Activated CD8-positive, alpha-beta memory T cell treated with anti-CD3 and anti-CD28 coated beads for 4 hours (primary cell): ENCODE measurements at places on chromosomes 16 and 17.

DNA sequence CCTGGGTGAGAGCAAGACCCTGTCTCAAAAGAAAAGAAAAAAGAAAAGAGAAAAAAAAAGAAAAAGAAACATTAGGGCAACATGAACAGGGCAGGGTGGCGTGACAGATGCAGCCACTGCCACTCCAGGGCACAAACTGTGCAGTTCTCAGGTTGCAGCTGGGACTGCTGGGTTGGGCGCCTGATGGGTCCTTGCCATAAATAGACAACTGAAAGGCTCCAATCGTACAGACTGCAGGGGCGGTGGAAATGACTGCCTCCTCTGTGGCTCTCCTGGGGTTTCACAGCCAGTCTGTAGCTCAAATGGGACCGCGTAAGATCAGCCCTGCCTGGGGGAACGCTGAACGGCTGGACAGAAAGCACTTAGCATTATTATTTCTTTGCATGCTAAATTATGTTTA lies 130.7 kb downstream of the CPPED1 start:
- DNase-seq: no peak

DNA sequence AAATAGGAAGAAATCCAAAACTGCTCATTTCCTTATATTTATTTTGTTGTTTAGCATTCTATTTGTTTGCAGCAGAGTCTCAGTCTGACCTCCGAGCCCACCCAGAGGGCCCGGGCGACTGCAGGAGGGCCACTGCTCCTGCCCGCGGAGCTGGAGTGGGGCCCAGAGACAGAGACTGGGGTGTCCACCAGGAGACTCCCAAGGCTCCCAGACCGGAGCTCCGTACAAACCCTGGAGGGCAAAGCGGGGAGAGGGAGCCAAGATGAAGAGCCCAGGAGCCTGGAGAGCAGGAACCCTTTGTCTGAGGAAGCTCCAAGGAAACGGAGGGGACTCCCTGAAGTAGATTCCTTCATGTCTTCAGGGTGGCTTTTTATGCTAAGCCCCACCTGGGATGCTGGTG lies 57.9 kb downstream of the AXIN2 start:
- DNase-seq: no peak

DNA sequence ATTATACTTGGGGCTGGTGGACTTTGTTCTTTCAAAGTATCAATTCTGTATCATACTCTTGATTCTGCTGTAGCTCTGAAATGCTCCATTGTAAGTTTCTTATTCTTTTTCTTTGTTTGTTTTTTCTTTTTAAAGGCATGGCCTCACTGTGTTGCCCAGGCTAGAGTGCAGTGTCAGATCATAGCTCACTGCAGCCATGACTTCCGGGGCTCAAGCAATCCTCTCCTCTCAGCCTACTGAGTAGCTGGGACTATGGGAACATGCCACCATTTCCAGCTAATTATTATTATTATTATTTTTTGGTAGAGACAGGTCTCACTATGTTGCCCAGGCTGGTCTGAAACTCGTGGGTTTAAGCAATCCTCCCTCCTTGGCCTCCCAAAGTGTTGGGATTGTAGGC lies 38.9 kb upstream of the METTL9 start:
- no peak for DNase-seq

DNA sequence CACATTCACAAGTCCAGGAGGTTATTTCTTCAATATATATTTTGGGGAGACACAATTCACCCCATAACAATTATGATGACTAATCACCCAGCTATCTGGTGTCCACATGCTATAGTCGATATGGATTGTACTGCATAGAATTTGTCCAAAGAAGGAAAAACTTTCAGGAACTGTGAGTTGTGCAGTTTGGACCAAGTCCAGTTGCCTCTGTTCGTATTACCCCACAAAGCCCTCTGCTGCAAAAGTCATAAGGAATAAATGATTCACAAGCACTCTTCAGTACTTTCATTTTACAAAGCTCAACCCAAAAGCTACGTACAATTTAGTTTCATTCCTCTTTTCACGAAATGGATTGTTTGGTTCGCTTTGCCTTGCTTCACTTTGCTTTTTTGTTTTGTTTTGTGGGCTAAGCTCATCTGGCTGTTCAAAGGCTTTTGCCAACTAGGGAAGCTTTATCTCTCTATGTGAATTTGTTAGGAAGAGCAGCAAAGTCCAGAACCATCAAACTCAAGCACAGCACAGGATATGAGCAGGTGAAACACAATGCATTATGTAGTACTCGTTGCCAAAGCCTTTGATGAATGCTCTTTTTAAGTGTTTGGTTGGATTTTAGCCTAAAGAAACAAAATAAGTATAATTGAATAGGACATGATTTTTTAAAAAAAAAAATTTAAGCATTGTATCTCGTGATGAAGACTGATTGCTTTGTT lies 98.6 kb downstream of the ZNF18 start:
- no peak for DNase-seq

GRCh38 chr16:84339311-84339710 lies 29.0 kb upstream of the ATP2C2 start:
- DNase-seq: no peak

GRCh38 chr16:64343061-64343819 lies 778.6 kb downstream of the CDH11 start:
- no peak for DNase-seq

DNA sequence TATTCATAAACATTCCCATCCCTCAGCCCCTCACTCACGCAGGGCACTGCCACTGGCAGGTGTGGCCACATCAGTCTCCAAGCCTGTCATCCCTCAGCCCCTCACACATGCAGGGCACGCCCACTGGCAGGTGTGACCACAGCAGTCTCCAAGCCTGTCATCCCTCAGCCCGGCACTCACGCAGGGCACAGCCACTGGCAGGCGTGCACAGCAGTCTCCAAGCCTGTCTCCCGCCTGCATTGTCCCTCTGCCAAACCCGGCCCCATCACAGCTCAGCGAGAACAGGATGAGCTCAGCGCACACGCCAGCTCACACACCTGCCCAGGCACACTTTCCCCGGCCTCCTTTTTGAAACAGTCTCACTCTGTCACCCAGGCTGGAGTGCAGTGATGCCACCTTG lies 11.4 kb upstream of the KREMEN2 start:
- DNase-seq: no peak

GRCh38 chr16:80277182-80277581 lies 263.6 kb upstream of the DYNLRB2 start:
- no peak for DNase-seq

DNA sequence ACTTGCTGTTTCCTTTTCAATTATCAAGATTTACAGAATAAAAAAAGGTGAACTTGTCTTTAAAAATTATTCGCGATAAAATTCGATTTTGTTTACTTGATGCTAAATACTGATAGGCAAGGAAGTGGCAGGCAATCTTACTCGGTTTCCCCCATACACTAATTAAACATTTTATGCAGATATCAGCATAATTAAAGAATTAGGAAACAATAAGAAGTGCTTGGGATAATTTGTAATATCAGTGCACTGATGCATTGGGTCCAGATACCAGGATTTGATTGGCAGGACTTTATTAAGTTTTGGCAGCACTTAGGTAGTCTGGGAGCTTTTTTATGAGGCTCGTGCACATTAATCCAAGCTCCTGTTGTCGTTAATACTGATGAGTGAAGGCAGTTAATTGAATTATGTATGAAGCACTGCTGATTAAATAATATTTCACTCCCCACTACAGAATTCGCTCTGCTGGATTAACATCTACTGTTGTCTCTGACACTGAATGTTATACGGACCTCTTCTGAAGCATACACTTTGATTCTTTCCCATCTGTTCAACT lies 165.6 kb downstream of the CA10 start:
- DNase-seq: no peak

DNA sequence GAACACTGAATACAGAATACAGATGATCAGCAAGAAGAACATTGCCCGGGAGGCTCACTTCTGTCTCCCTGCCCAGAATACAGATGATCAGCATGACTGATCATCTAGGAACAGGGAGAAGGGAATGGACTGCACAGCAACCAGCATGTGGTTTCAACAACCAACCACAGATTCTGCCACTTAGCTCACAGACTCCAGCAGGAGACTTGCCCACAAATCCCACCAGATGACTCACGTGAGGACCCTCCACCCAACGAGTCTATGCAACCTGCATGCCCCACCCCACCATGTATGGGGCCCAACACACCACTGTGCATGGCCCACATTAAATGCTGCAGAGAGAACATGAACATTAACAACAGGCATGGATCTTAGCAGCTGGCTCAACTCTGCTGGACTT lies 36.1 kb upstream of the ALOX12 start:
- DNase-seq: no peak

GRCh38 chr17:80397034-80397387 lies 18.0 kb upstream of the ENDOV start:
- DNase-seq: no peak

DNA sequence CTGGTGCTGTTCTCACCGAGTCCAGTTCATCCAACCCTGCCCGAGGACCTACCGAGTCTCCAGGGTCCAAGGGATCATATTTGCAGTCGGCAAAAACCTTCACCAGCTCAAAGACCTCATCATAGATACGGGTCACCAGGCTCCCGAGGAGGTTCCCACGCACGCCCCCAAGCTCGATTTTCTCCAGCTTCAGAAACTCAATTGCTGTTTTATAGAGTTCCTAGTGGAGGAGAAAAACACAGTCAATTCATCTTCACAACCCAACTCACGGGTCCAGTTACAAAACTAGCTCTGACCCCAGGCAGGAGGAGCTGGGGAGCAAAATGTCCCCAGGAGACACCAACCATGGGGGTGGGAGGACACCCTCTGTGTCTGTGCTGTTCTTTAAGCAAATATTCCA lies 10.2 kb downstream of the DNAH17 start:
- no peak for DNase-seq
